ENCODE measurements at places on chromosomes 2 and 18.

DNA sequence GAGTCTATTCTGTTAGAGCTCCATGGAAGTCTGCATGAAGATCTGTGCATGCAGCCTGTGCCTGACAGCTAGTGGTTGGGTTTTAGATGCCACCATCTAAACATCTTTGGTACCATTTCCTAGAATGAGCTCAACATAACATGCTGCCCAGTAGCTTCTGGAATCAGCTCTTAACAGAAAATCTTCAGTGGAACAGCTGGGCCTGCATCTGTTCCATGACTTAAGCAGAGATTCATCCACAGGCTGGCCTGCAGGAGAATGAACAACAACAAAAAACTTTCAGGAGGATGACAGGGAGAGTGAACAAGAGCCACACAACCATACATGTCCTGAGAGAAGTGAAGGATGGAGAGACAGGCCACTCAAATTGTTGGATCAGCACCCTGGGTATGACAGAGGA is 316.6 kb downstream of the RDH14 start:
- no peak for DNase-seq

GRCh38 chr2:12212841-12213597 is 466.6 kb downstream of the LPIN1 start:
- DNase-seq, result no peak

DNA sequence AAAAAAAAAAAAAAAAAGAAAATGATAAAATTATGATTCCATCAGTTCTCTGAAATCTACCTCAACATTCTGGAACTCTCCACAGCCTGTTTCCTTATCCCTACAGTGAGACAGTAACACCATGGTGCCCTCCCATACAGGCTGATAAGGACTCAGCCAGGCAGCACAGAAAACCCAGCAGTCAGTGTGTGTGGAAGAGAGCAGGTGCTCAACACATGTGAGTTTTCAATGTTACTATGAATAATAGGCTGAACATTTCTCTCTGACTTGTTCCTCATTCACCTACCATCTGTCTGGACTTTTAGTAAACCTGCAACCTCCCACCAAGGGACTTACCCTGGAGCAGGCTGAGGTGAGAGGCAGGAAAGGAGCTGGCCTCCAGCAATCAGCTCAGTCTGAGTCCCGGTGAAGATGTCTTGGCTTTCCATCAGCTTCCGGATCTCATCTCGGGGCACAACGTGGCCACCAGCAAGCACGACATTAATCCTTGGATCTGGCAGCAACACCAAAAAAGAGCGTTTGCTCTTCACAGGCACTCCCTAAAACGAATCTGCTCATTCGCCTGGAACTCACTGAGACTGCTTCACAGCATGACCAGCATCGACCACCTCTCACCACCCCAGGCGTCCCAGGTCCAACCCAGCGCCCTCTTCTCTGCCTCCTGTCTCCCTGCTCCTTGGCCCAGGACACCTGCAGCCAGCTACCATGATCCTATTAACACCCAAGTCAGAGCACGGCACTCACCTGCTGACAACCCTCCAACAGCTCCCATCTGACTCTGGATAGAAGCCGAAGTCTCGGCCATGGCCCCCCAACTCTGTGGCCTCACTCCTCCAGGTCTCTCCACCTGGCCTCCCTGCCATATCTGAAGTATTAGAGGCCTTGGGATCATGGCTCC is 16.5 kb downstream of the PASK start:
- no peak for DNase-seq

- DNase-seq, result no peak
These were observed 93.6 kb upstream of the HNMT start for GRCh38 chr2:137870682-137871081.

DNA sequence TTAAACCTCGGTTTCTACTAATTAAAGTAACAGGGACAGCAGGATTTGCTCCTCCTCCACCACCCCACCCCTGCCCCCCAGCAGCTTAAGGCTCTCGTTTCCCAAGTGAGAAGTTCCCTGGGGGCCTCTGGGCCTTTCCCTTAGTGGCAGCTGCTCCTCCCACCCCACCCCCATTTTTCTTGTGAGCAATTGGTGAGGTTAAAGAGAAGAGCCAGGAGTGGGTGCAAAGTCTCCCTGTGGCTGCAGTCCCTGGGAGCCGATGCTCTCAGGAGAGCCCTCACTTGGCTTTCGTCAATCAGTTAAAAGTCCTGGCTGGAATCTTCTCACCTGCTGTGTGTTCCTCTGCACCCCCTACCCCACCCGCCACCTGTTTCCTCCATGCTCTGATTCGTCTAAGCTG is 48.7 kb upstream of the AGAP1 start:
- DNase-seq, result no peak

- DNase-seq, result no peak
These were observed 112.7 kb downstream of the OTX1 start for GRCh38 chr2:63163161-63163820.

- no peak for DNase-seq
These were observed 59.4 kb downstream of the CERS6 start for GRCh38 chr2:168515502-168515901.

DNA sequence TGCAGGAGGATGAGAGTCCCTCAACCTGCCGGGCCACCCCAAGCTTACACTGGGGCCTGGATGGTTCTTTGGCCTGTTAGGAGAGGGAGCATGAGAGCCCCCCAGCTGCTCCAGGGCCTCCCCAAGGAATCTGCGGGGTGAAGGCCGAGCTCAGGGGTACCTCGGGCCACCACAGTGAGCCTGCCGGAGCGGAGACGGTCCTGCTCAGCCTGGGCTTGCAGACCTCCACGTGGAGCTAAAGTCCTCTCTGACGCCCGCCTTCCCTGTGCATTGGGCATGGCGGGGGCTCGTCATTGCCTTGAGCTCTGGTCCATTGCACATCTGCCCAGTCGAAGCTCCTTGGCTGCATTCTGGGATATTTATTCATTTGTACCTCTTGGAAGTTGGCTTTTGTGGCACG is 62.7 kb downstream of the ASB1 start:
- no peak for DNase-seq

GRCh38 chr18:41052625-41053024 is 902.4 kb upstream of the PIK3C3 start:
- no peak for DNase-seq

- DNase-seq, result no peak
These were observed 359.5 kb upstream of the FAM98A start for GRCh38 chr2:33958591-33958990.

GRCh38 chr18:48345596-48345995 is 63.6 kb downstream of the ZBTB7C start:
- DNase-seq, result no peak

DNA sequence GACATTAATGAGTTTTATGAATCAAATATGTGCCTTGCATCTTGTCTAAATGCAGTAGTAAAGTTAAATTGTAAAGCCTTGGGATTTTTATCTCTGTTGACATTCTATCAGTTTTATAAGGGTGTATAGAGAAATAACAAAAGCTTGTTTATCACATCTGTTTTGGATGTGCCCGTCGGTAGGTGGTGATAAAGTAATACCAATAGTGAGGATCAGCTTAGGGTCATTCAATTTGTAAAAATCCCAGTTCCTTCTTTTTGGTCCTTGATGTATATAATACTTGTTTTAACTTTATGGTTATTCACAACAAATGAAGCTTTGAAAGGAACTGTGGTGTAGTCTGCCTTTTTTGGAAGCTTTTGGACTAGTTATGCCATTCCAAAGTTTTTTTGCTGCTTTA is 12.6 kb downstream of the UBE2E3 start:
- no peak for DNase-seq

DNA sequence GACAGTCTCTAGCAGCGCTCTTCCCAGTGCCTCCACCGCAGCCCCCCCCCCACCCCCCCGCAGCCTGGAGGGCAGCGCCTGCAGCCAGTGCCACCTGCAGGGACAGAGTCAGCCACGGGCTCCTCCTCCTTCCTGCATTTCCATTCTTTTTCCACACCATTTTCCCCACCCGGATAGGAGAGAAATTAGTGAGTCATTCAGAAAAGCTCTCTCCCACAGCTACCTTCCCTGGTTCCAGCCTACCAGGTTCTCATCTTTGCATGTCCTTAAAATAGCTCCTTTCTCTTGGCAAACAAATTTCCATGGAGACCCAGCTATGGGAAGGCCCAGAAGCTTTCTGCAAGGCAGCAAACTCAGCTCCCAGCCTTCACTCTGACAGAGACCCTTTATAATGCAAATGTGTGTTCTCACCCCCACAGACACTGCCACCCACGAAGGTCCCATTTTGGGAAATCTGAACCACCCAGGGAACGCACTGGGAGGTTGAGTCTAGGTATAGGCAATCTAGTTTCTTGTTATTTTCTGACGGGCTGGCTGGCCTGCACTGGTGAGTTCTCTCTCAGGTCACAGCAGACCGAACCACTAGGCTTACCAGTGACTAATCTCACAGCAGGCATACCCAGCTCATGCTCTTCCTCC is 41.8 kb upstream of the ATG16L1 start:
- no peak for DNase-seq

- no peak for DNase-seq
These were observed 48.9 kb downstream of the ARL4C start for GRCh38 chr2:234447963-234448362.

GRCh38 chr2:217958206-217958883 is 44.5 kb downstream of the TNS1 start:
- no peak for DNase-seq

GRCh38 chr18:79360933-79361332 is 34.8 kb upstream of the NFATC1 start:
- DNase-seq, result no peak

All from NCI-H2107 (cell line).